Glomerular endothelial cell (primary cell): ENCODE measurements at places on chromosomes 5 and 9.

GRCh38 chr5:74579215-74579614 is 61.3 kb downstream of the ENC1 start:
- no peak for DNase-seq

DNA sequence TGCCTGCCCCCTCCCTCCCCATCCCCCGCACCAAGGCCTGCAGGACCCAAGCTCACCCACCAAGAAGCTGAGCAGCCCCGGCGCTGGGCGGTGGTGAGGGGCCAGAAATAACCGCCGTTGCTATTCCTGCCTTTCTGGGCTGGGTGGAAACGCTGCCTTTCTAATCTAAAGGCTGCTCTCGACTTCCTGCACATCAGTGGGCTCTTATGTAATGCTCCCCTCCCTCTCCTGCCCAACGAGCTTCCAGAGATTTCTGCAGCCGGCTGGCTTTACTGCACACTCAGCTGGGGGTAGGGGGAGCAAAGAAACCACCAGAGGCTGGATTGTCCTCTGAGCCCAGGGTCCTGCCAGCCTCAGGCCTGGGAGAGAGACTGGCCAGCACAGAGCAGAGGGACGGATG is 6.9 kb upstream of the EGR1 start:
- DNase-seq: no peak

- no peak for DNase-seq
These were observed 51.2 kb upstream of the ZNF366 start for GRCh38 chr5:72558383-72558782.

DNA sequence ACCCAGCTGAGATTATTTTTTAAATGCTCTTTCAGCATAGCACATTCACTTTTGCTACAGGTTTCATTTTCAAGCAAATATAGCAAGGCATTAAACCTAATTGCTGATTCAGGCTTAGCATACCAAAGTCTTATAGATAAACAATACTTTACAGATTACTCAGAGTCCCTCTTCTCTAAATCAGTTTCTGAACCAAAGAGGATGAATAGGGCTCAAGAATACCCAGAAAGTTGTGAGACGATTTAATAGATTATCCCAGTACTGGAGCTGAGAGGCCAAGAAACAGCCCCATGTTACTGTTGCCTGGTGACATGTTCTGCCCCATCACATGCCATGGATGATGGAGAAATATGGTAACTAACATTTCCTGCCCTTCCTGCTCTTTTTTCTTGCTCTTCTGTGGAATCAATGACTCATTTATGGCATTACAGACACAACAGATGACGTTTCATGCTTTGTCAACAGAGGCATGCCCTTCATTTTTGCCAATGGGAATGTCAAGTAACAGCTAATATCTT is 18.1 kb upstream of the SSBP2 start:
- no peak for DNase-seq

DNA sequence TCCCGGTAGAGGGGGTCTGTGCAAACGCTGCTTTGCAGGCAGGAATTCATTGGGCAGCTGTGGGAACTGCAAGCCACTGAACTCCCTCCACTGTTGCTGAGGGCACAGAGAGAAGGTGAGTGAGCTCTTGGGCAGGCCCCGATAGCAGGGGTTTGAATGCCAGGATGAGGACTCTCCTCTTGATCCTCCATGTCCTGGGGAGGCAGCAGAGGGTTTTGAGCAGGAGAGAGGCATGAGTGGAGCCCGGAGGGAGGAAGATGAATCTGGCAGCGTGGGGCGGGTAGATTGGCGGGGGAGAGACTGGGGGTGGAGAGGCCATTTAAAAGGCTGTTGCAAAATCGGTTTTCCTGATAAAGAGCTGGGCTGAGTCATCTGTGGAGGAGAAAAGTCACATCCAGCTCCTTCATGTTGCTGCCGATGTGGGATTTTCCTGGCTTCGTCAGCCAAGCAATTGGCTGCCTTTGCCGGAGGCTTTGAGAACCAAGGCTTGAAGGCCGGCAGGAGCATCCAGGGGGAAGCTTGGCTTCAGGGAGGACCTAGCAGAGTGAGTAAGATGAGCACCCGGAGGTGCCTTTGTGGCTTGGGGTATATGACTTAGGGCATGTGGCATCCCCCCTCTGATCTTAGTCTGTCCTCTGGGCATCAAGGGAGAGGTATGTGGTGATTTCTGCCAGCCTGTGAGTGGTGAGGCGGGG is at the start of gene SYNPO:
TSS of gene SYNPO (plus strand) at position 350 of the 695 bp plus-strand sequence. CDS start 7,616 bp downstream, outside the sequence.
- no peak for DNase-seq

DNA sequence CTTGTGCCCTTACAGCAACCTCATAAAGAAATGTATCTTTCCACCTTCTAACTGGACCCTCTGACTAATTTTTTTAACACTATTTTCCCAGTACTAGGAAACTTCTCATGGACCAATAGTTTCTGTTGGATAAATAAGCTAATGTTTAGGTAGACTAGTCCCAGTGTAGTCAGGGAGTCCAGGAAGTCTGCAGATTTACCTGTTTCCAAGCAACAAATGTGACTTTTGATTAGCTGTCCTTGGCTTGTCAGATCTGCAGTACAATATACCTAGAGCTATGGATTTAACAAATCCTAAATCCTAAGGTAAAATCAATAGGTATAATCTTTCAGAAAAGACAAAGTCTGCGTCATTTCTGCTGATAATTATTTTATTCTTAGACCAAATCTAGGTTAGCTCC is 55.7 kb downstream of the FAM174A start:
- no peak for DNase-seq

DNA sequence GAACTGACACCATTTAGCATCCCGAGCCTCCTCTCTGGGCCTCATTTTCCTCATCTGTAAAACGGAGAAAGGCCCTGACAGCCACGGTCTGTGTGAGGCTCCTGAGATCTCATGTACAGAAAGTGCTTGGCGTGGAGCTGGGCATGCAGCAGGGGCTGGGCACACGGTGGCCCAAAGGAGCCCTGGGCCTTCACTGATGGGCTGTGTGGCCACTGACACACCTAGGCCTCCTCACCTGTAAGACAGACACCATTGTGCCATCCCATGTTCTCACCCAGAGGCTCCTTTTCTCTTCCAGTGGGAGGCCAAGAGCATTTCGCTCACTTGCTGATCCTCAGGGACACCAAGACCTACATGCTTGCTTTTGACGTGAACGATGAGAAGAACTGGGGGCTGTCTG is 1.6 kb downstream of the ORM1 start:
- DNase-seq: no peak

DNA sequence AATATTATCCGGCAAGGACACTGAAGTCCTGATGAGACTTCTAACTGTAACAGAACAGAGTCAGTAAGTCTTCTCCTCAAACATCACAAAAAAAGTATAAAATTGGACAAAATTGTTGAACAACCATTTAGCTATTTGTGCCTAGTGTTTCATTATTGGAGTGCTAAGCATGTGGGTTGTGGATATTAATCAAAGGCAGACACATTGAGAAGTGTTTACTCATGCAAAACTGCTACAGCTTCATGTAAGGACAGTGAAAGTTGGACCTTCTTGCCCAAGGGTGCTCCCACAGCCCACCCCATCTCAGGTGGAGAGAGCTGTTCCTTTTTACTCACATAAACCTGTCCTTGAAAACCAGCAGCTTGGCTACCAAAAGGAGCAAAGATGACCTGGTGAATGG is 355.1 kb upstream of the DAB2 start:
- DNase-seq: no peak

DNA sequence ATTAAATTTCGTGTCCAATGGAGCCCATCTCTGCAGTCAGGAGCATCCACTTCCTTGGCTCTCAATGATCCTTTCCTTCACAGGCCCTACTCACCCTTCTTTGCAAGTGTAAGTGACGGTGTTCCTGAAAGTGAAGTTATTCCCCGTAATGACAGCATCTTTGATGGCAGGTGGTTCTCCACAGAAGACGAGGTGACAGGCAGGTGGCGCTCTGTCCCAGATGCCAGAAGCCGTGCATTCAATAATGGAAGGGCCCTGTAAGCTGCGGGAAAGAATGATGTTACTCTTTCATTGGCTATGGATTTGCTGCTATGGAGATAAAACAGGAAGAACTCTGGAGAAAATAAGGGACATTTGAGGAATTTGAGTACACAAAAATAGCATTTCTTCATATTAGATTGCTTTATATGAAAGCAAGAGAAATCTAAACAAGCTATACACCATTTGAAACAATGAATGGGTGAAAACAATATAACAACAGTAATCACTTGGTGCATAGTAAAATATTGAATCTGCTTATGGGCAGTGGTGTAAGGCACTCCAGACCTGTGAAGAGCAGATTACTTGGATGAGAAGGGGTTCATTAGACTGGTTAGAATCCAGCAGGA is 89.9 kb upstream of the TXNDC8 start:
- DNase-seq: no peak

DNA sequence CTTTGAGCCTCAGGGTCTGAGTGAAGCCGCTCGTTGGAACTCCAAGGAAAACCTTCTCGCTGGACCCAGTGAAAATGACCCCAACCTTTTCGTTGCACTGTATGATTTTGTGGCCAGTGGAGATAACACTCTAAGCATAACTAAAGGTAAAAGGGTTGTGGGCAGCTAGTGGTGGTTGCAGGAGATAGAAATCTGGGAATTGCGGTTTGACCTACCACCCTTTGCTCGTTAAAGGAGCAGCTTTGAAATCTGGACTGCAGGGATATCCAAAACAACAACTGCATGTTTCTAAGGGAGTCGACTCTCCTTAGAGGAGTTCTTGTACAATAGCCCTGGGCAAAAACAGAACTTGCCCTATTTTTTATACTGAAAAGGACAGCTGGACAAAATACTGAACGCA is 19.0 kb downstream of the ABL1 start:
- DNase-seq: no peak
